ENCODE measurements at places on chromosomes 5 and 9.

DNA sequence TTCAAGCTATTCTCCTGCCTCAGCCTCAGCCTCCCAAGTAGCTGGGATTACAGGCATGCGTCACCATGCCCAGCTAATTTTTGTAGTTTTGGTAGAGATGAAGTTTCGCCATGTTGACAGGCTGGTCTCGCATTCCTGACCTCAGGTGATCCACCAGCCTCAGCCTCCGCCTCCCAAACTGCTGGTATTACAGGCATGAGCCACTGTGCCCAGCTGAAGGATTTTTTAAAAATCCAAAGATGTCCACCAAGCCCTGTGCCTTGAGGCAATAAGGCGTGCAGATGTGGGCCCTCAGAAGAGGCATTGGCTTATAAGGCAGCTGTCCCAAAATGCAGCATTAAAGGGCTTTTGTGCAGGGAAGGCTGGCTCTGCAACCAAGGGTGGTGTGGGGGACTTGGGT is 10.3 kb upstream of the ZFR start:
- DNase-seq, result no peak

- DNase-seq, result no peak
Observed at GRCh38 chr9:88759364-88759763, 224.4 kb downstream of the NXNL2 start.

- DNase-seq, result no peak
Observed at GRCh38 chr9:127913682-127914081, 3.2 kb downstream of the ST6GALNAC4 start.

DNA sequence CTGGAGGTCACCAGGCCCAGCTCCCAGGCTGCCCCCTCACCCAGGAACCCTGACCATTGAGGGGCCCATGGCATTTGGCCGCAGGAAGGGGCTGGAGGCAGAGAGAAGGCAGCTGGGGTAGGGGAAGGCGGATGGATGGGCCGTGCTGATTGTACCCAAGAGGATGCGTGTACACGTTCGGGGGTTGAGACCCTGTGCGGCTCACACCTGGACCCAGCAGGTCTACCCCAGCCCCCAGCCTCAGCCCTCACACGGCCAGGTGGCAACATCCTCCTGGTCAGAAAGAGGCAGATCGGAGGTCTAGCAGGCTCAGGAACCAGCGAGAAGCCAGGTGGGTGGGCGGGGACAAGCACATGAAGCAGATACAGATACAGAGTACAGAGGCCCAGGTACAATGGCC is 33.7 kb downstream of the NACC2 start:
- DNase-seq, result no peak

- no peak for DNase-seq
Observed at GRCh38 chr5:81961651-81962440, 10.0 kb upstream of the ATG10 start.

DNA sequence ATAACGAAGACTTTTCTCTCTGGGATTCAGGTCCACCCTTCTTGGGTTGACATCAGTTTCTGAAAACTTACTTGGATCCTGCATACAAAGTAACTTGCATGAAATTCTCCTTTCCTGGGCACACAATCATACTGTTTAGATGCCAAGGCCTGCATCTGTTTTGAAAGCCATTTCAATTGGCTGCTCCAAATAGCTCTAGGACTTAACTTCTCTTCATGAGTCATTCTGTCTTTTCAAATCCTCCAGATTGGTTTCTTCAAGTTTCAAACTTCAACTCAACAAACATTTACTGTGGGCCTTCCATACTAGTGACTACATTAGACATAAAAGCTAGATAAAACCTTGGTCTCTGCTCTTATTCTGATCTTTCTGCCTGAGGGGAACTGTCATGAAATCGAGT is 54.8 kb upstream of the HMHB1 start:
- no peak for DNase-seq

DNA sequence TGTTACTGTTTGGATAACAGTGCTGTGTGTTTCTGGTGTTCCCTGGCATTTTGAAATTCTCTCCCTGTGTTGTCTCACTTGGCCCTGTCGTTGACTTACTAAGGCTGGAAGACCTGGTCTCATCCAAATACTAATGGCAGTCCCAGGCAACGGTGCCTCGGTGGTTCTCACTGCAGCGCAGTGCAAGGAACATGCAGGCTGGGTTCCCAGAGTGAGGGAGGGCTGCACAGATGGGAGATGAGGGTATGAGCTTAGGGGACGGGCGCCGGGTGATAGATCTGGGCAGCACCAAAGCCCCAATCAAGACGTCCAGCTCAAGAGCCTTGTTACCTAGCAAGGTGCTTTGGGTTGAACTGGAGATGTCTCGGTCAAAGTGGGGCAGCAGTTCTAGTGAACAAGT is 11.0 kb downstream of the CCT5 start:
- DNase-seq, result no peak

GRCh38 chr5:154403234-154403633 is 42.6 kb upstream of the SAP30L start:
- no peak for DNase-seq

DNA sequence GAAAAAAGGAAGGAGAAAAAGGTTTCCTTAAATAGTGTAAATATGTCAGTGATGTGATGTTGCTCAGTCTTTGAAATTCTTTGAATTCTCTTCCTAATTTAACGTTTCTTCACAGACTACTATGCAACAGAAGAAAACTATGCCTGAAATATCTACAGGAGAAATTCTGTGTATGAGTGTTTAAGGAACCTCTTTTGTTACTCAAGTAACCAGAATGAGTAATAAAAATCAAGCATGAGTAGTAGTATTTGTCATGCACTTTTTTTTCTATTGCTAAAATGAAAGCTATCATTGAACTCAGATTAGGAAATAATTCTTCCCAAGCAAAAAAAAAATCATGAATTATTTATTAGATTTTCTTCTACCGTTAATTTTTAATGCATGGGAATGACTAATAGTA is 20.3 kb upstream of the THG1L start:
- DNase-seq, result no peak

GRCh38 chr5:27733237-27733636 is 694.9 kb upstream of the CDH9 start:
- DNase-seq, result no peak

- no peak for DNase-seq
Observed at GRCh38 chr5:174454464-174454863, 269.9 kb upstream of the MSX2 start.

- no peak for DNase-seq
Observed at GRCh38 chr9:106954558-106954957, 91.6 kb downstream of the ZNF462 start.

GRCh38 chr9:138118601-138119071 is 241.1 kb downstream of the CACNA1B start:
- no peak for DNase-seq

All from stimulated activated CD8-positive, alpha-beta memory T cell treated with anti-CD3 and anti-CD28 coated beads, Interleukin-7, amount 100 ng/mL, for 1 hour (primary cell).